Hepatocyte (in vitro differentiated cells): ENCODE measurements at places on chromosomes 2 and 18.

DNA sequence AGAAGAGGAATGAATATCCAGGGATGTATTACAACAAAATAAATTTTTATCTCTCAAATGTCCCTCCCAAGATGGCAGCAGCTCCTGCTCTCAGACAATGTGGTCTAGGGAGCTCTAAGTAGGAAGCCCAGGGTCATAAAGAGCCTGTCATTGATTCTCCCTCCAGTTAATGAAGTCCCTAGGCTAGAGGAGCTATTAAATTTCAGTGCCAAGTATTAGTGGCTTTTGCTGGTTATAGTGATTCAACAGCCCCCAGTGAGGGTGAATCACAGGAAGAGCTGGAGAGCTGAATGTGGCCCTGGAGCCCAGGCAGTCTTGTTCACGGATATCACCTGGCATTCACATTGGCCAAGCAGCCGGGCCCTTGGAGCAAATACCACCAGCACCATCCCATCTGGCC is 109.8 kb upstream of the YPEL5 start:
- DNase-seq: no peak

DNA sequence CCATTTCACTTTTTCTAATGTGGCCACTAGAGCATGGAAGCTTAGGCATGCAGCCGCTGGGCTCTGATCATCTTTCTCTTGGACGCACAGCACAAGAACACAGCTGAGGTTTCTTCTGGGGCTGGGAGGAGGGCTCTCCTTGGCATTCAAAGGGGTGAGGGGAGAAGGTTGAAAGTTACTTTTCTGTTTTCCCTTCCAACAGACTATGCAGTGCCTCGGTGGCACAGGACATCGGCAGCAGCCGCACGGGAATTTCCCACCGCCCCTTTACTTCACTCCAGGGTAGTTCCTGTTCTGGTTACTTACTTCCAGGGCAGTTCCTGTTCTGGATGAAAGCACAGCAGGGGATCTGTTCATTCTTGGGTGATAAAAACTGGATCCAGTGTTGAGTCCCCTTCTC is 18.9 kb upstream of the MAL start:
- no peak for DNase-seq

DNA sequence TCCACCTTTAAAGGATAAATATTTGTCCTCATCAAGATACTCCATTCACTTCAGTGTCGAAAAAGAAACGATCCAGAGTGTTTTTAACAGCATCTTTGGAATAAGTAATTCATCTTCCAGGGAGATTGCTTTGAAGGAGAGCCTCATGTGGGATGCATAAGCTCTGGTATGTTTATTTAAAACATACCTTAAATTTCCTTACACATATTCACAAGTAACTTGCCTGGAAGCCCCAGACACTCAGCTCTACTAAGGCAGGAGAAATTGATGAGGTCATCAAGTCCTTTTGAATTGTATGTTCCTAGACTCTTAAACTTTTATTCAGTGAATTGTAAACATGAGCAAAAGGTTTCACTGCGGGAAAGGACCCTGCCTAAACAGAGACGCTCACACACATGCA is 103.0 kb downstream of the CDK15 start:
- DNase-seq: no peak

GRCh38 chr2:38274286-38275276 is 102.5 kb downstream of the ATL2 start:
- DNase-seq: peak; percentile 80

DNA sequence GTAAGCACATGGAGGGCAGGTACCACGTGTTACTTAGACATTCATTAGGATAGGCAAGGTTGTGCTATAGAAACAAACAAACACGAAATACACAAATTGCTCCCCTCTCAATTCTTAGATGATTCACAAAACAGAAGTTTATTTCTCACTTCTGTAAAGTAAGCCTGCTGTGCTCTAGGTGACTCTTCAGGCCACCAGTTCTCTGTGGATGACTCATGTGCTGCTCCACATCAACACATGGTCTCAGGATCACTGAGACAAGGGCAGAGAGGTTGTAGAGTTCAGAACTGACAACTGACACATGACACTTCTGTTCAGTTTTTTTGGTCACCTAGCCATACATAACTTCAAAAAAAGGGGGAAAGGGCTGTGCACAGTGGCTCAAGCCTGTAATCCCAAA is 70.6 kb downstream of the DAW1 start:
- no peak for DNase-seq

DNA sequence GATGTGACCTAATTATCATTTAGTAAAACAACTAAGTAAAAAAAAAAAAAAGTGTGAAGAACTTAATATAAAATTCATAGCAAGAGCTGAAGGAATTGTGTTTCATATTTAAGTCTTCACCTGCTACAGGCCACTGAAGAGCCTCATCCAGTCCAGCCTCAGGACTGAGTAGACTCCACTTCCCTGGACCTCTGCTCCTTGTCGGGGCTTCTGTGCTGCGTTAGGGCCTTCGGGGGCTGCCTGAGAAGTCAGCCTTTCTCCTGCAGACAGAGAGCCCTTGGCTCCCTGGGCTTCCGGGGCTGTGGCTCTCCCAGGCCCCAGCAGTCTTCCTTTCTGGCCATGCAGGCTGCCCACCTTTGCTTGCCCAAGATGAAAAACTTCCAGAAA is 95.5 kb downstream of the MTCL1 start:
- no peak for DNase-seq

DNA sequence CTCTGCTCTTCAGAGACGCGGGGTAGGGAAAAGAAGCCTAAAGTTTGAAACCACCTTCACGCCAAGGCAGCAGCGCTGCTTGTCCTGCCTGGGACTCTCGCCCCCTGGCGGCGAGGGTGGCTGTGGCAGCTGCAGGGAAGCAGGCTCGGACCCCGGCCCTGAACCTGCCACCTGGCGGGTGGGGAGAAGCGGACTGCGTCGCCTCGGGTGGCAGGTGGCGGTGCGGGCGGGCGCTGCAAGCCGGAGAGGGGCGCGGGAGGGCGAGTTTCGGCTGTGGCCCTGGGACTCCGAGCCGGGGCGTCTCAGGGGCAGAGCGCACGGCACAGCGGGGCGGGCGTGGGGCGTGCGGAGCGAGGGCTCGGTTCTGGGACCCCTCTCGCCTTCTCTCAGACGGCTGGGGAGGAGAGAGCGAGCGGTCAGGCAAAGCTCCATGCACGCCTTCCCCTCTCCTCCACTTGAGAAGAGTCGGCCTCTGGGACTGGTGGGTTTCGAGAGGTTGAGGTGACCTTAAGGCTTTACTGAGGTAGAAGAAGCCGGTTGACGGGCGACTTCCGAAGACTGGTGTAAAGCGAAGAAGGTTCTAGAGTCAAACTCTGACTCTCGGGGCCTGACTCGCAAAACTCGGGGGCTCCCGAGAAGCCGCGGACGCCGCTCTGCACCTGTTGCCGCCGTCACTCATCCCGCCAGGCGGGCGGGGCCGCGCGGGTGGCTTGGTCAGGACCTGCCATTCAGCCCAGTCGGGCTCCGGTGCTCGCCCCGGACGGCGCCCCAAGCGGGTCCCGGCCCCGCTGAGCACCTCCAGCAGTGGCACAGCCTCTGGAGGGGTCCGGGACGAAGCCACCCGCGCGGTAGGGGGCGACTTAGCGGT is 1.1 kb upstream of the BOLL start:
- peak; percentile 48 for DNase-seq

DNA sequence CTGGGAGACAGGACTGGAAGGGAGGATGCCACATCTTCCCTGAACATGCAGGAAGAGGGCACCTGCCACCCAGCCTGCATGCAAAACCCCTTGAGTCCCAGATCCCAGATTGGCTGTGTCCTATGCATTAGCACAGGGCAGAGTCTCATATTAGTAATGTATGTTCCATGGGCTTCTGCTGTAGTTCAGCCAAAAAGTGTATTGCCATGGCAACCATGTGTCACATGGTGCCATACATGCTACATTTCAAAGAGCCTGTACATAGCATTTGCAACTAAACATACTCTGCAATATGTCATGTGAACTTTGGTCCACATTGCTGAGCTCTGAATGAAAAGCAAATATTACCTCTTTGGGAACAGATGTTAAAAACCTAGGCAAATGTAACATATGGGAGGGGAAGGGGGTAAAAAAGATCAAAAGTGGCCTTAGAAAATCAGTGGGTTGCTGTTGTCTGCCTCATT is 78.4 kb downstream of the DPP4 start:
- peak; percentile 36 for DNase-seq
